Effector memory CD8-positive, alpha-beta T cell (primary cell): ENCODE measurements at places on chromosomes 7 and 10.

DNA sequence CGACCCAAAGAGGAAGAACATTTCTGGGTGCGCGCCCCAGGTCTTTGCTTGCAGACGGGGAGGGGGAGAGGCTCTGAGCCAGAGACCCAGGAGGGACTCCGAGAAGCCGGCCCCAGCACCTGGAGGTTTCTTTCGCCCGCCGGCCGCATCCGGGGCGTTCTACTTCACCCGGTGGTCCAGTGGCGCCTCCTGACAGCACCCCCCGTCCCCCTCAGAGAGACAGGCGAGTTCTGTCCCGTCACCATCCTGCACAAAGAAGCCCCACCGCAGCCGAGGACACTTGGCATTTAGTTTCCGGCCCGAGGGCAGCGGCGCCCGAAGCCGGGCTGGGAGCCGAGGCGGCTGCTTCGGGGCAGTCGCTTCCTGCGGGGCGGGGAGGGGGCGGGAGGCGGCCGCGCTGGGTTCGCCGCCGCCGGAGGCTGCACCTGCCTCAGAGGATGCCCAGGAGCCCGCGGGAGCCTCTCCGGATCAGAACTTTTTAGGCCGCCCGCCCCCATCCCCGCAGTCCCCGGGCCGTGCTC lies at the start of gene TMEM178B:
TSS of gene TMEM178B (plus strand) at position 424 of the 521 bp plus-strand sequence.
- DNase-seq, result no peak

DNA sequence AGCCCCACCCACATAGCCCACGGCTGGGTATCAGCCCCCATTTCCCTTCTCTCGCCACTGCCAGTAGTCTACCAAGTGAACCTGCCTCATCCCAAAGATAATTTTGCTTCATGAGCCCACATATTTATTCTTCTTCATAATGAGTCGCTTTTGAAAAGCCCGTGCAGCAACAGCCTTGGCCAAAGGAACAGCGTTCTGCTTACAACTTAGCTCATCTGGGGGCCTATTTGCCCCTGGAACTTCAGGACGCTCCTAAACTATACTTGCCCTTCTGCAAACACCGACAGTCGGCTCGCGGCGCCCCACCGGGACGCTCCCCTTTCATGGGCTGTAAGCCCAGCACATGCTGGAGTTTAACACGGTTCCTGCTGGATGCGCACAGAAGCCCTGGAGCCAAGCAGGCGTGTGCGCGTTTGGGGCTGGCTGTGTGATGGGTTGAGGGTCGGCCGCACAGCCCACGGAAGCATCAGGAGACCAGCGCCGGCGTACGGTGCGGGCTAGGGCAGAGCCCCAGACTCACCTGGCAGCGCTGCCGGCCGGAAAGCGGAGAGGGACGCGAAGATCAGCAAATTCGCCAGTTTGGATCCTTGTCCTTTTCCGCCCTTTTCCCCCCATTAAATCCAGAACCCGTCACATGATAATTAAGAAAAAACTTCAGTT lies 370 bp downstream of the TMEM60 start:
- no peak for DNase-seq

- no peak for DNase-seq
Measured at GRCh38 chr10:89645742-89646172, 715 bp upstream of the PANK1 start.

DNA sequence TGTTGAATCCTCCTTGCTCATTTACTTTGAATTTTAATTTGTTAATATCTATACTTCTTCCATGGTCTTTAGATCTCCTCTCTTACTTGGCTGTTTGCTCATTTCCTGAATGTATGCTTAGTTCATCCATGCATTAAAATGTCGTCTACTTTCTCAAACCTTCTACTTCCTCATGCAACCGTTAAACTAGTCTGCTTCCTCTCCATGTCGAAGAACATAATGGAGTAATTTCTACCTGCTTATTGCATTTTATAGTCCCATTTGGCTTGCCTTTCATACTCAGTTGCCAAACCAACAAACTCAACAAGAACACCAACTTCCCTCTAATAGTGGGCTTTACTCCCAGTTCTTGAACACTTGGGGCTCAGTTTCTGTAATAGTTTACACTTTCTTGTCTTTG lies 43.8 kb upstream of the SEMA3D start:
- no peak for DNase-seq

DNA sequence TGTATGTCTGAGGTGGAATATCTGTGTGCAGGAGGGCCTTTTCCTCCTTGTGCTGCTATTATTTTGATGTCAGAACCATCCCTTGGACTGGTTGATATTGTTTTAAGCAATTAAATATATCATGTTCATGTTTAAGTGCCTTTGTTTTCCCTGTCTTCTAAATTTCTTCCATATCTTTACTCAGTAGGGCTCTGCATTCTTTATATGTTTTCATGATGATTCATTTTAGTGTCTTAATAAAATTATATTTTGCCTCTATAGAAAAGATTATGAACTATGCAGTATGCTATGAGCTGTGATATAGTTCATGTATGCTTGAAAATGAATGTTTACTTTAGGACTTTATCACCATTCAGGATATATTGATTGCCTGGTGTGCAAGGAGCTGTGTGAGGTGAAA lies 34.8 kb downstream of the AHR start:
- no peak for DNase-seq

- DNase-seq, result no peak
Measured at GRCh38 chr7:22083704-22084240, 138.1 kb upstream of the CDCA7L start.

DNA sequence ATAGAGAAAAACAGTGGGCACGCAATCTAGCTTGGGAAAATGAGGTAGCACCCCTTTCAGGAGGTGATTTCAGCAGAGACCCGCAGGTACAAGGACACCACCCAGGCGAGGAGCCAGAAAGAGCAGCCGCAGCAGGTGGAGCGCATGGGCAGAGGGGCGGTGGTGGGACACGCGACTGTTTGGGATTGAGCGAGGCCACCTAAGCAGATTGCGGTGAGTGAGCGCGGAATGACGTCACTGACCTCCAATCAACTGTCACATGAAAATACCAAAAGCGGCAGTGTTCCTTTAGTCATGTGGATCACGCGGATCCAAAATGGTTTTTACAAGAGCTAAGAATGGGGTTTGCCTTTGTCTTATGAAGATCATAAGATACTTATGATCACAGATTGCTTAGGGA lies 40.2 kb upstream of the SLC26A3 start:
- no peak for DNase-seq

DNA sequence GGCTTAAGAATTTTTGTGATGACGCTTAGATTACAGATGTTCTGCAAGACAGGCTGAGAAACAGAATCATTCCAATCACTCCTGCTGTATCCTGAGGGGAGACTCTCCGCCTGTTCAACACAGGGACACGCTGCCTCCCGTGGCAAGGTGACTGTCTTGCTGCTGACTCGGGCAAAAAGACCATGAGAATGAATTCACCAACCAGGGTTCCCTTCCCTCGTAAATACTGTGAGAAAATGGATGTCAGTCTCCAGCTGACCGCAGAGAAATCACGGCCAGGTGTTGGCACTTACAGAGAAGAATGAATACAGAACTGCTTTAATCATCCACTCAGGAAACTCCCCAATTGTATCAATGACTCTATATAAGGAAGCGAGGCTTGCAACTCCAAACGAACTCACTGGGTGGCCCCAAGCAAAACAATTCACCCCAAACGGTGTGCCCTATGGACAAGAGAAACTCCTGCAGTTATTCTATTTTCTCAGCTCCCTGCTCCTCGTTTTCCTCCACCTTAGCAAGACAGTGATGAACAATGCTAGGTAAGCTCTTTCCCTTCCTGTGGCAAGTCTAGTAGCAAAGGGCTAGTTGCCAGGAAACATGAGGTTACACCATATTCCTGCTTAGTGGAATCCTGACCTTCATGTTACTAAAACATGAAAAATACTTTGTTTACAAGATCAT lies 22.8 kb downstream of the GNA12 start:
- no peak for DNase-seq

- DNase-seq, result no peak
Measured at GRCh38 chr10:128993911-128994538, 473.0 kb upstream of the MGMT start.

DNA sequence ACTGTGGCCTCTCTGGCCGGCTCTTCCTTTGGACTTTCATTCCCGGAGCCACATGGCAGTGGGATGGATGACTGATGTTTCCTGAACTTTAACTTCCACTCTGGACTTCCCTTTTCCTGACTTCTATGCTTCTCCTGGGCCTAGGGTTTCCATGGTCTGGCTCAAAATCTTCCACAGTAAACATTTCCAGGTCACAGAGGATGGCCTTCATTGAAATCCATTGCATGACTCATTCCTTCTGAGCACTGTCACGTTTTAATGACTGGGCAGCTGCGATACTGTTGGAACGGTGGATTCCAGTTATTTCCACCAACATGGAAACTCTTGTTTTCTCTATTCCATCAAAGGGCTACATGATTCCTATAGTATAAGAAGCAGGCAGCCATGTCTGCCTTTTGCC lies 24.4 kb upstream of the ZNF273 start:
- DNase-seq, result no peak

DNA sequence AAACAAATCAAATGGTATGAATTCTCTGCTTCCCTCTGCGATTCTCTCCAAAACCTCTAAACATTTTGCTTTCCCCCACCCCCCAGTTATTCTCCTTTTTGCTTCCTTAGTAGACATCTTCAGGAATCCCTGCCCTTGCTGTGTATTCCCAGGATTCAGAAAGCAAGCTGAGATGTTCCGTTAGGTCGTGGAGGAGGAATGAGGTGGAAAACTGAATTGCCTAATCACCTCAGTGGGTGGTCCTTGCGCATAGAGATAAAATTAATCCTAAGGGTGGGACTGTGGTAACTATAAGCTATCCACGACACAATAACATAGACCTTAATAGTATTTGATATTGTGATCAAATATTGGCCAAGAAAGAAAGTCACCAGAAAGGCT lies 49.1 kb upstream of the SEMA3C start:
- no peak for DNase-seq

DNA sequence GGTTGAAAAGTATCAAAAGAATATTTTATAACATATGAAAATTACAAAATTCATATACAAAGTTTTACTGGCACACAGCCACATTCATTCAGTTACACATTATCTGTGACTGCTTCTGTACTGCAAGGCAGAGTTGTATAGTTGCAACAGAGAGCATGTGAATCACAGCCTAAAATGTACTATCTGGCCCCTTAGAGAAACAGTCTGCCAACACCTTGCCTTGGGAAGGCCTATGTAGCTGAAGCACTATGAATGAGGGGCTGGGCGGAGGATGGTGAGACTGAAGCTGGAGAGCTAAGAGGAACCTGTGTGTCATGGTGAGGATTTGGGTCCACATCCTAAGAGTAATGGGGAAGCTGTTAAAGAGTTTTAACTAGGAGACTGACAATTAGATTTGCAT lies 35.7 kb downstream of the PDZD8 start:
- no peak for DNase-seq

GRCh38 chr7:113867325-113867724 lies 51.5 kb downstream of the PPP1R3A start:
- no peak for DNase-seq
